ENCODE measurements at places on chromosomes 3 and 15.
A peak's percentile ranks its signal among the peaks of the same experiment; 100 is the strongest.

DNA sequence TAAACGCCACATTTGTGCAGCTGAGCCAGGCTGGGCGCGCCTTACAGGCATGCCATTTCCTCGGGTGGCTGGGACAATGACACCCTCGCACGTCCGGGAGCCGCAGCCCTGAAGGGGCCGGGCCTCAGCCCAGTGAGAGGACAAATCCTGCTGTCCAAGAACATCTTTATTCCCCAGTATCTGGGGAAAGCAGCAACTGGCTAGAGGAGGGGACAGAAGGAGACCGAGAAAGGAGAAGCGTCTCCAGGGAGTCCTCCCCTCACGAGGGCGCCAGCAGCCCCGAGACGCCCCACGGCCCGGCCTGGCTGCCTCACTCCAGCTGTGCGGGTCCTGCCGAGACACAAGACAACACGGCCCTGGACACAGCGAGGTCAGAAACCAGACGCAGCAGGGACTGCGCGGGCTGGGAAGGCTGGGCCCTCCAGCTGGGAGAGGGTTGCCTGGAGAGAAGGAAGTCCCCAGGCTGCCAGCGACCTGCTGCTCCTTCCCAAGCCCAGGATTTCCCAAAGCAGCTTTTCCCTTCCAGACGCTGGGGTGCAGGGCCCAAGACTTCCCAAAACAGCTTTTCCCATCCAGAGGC is 130.2 kb downstream of the CHSY1 start:
- DNase-seq = peak; percentile 54

DNA sequence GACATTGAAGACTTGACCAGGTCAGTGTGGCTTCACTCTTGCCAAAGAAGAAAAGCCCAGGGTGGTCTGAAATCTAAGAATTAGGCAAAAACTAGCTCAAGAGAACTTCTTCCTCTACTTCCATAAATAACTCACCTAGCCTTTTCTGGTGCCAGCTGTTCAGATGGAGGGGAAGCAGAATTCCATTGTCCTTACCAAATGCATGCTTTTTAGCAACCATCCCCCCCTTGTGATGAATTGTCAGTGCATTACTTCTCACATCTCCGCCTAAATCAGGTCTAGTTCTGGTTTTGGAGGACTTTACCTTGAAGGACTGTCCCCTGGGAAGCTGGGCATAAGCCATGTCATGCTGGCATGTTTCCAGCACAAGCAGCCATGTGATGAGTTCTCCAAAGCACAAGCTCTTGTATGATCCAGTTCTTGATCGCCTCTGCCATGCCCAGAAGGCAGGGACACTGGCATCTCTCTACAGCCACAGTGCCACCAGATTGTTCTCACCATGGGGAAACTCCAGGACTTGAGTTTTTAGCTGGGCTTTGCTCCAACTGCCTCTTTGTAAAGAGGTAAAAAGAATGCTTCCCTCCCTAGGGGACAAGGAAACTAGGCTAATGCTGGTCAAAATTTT is 96.4 kb upstream of the IL12A start:
- DNase-seq = no peak

- DNase-seq = no peak
Measured at GRCh38 chr3:40980467-40980866, 218.8 kb upstream of the CTNNB1 start.

- no peak for DNase-seq
Measured at GRCh38 chr15:80660119-80660518, 35.0 kb upstream of the ABHD17C start.

DNA sequence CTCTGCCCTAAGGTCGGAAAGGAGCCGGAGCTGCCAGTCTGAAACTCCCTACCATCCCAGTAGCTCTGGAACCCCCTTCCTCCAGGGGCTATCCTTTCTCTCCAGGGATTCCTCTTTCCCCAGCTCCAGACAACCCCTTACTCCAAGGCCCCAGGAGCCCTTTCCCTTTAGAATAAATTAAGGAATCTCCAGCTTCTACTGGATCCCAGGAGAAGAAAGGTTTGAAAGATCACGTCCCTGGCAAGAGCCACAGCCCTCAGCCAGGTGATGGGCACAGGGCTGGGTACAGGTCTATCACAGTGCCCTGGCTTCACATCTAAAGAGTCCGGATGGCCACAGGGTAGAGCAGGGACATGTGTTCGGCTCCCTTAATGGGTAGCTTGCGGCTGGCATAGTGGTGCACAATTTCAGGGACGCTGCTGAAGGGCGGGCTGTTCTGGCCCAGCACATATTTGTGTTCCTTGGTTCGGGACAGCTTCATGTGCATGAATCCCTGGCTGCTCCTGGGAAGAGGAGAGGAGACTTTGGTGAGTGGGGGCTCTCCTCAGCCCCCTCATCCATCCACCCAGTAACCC is 20.0 kb downstream of the SHF start:
- DNase-seq = no peak

DNA sequence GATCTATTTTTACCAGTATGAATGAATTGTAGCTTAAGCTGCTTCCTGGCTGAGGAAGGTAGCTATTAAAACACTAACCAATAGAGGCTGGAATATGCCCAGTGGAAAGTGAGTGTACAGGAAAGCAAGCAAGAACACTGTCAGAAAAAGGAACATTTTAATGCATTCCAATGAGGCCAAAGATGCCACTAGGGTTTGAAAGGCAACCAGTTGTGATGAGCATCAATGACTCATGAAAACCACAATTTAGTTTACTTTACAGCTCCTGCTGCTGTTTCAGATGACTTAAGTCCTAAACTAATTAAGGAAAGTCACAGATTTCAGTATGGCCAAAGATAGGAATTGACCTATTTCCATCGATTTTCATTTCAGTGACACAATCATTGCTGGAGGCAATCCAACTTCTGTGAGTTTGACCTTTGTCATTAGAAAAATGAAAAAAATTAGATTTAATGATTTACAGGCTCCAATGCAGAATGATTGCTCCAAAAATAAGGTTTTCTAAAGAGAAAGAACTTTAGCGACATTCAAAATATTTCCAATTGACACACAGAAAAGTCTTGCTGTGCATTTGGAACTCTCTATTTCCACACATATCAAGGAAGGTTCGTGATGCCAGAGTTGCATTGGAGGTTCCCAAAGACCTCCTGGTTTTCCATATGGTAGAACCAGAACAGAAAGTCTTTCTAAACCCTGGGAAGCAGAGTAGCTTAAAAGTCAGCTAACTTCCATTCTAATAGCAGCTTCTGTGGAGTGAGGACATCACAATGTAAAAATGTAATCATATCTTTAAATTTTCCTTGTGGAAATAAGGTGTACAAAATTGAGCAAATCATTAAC is 103.0 kb downstream of the SUCNR1 start:
- DNase-seq = no peak

DNA sequence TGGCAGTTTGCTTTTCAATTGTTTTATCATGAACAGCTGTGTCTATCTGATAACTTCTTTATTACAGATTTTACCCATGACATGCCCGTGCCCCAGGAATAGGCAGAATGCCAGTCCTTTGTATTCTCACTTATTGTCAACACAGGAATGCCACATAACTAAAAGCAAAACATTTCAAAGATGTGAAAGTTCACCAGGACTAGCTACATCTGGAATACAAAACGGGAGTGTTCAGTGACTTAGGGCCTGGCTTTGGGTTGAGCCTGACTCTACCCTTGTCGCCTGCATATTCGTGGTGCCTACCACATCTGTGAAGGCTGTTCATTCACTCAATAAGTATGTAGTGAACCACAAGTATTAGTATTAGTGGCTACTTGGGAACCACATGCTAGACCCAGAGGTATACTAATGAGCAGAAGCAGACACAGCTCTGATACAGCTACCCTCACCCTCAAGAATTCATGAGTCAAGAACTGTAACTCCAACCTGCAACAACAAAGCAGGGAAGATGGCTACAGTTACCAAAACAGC is 2.9 kb downstream of the TNFSF10 start:
- DNase-seq = no peak
